ENCODE measurements at places on chromosomes 1 and 21.

DNA sequence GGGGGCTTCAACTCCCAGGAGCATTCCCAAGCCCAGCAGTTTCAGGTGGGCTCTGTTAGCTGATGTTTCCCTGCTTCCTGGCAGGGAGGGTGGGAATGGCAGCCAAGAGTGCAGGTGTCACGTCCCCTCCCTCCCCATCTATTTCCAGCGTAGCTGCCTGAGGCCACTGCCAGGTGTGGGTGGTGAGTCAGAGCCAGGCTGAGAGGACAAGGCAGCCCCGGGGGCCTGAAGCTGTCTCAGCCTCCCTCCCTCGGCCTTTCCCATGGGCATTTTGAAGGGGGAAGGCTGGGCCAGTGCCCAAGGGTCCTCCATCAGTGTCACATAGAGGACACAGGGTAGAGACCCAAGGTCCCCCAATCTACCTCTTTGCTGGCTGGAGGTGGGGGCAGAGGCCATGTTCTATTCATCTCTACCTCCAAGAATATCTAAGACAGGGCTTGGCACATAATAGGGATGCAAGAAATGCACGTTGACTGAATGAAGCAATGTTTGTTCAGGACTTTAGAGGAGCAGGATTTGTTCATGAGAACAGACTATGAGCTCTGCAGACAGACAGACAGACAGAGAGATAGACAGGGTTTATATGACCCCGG is 34.4 kb upstream of the ID3 start:
- no peak for DNase-seq

DNA sequence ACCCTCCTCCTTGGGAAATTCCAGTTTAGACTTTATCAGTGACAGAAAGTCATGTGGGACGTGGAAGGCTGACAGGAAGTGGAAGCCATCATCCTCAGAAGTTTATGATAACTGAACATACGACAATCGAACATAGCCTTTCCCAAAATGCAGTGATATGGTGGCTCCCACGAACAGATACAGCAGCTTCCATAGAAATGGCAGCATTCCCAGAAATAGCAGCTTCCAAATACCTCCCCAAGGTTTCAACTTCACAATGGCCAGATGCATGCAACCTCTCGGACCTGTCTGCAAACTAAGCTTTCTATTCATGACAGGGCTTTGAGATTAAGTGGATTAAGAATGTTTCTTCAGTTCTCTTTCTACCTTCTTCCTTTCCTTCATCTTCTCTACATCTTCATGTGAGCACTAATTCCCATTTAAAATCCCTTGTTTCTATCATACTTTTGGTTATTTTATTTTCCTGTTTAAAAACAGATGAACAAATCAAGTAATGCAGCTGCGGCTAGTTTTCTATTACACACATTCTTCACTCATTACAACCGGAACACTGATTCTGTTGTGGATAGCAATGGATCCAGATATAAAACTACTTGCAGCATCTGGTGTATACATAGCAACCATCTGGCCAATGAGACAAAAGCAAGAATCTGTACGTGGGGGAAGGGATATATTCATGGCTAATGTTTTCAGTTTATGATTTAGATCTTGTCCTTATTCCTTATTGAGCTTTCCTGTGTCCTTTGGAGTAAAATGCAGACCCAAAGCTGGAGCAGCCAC is 304.8 kb downstream of the BRINP3 start:
- DNase-seq = no peak

DNA sequence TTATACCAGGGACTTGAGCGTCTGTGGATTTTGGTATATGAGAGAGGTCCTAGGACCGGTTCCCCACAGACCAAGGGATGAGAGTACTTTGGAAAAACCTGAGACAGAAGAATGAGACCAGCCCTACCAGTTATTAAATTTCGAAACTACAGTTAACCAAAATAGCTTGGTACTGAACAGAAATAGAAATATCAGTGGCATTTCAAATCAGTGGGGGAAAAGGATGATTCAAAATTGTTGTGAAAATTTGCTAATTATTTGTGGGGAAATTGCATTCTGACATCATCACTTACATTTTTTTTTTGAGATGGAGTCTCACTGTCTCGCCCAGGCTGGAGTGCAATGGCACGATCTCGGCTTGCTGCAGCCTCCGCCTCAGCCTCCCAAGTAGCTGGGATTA is 8.2 kb downstream of the EXOC8 start:
- no peak for DNase-seq

GRCh38 chr1:78792756-78793155 is 143.1 kb downstream of the IFI44 start:
- no peak for DNase-seq

GRCh38 chr1:87594736-87595383 is 266.2 kb downstream of the LMO4 start:
- DNase-seq = no peak

- peak; percentile 8 for DNase-seq
These were observed 1.0 kb upstream of the DCAF6 start for GRCh38 chr1:167935216-167936067.

GRCh38 chr1:100253552-100253951 is 3.9 kb upstream of the DBT start:
- no peak for DNase-seq

All from CD8-positive, alpha-beta T cell (primary cell).